ENCODE measurements at places on chromosomes 6 and 20. TPM values are rescaled to one million over a fixed set of nuclear protein-coding genes. Genes with fewer than 3 reads are reported as not detected.

ADTRP gene
- not detected for total RNA-seq

CPNE5 gene
- not detected for total RNA-seq

PSMF1 gene
- total RNA-seq, result 58.2 TPM

PNLDC1 gene
- total RNA-seq, result not detected

Data from Caki2 (cell line).